ENCODE measurements at places on chromosomes 2 and 18. TPM values are rescaled to one million over a fixed set of nuclear protein-coding genes. Genes with fewer than 3 reads are reported as not detected.
A peak's percentile ranks its signal among the peaks of the same experiment; 100 is the strongest.

- no peak for DNase-seq
Measured at GRCh38 chr18:76380791-76381405, 114.1 kb downstream of the ZNF516 start.

GRCh38 chr2:121721926-121722325 lies 14.7 kb downstream of the NIFK start:
- DNase-seq, result peak; percentile 51

- DNase-seq, result no peak
Measured at GRCh38 chr2:58794103-58794502, 553.0 kb upstream of the FANCL start.

- DNase-seq, result peak; percentile 85
Measured at GRCh38 chr2:174014699-174015070, 49.5 kb upstream of the SP3 start.

GRCh38 chr2:68099260-68099659 lies 36.5 kb upstream of the C1D start:
- no peak for DNase-seq

DNA sequence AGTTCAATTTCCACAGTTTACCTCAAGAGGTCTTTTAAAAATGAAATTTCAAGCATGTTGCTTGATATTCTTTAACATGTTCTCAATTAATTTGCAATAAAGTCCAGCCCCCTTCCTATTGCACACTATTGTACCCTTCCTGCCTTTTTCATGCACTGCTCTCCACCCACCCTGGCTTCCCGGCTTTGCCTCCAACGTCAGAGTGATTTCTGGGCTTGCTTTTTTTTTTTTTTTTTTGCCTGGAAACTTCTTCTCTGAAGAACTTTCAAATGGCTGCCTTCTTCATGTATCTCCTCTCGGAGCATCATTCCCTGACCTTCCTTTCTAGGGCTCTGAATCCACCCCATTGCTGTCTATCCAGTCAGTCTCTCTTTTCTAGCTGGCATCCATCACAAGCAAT lies 24.4 kb upstream of the CYP1B1 start:
- no peak for DNase-seq

DNA sequence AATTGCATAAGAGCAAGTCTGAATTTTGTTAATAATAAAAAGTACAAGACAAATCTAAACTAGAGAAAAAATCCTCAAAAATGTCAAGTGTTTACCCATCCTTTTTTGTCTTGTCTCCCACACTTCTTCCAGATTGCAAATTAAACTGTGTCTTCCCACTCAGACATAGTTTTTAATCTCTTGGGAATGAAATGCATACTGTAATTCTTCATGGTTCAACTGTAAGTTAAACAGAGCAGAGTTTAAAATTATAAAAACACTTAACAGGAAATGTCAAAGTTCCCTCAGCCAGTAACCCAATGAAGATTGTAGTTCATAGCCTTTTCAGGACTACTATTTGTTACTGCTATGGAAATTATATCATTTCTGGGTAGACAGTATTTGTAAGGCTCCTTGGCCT lies 171.8 kb downstream of the UBE2E3 start:
- peak; percentile 57 for DNase-seq

- DNase-seq, result no peak
Measured at GRCh38 chr2:28433935-28434599, 41.4 kb downstream of the FOSL2 start.

GRCh38 chr18:59022167-59022945 lies 117.3 kb upstream of the SEC11C start:
- DNase-seq, result peak; percentile 91

DNA sequence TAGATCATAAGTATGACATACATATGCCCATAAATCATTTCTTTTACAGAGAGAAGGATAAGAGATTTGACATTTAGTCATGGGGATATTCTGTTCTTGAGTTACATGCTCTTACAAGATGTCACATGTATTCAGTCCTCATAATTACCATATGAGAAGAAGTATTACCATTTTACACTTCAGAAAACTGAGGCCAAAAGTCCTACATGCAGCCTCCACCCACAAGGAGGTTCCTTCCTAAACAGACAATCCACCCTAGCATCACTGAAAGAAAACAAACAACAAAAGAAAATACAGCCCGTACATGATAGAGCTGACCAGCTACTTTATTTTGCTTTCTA lies 335.1 kb downstream of the SETBP1 start:
- peak; percentile 56 for DNase-seq

- DNase-seq, result peak; percentile 5
Measured at GRCh38 chr2:194464964-194465638, 1191.9 kb upstream of the SLC39A10 start.

GRCh38 chr2:10558281-10559030 lies 110.3 kb upstream of the ODC1 start:
- DNase-seq, result no peak

GRCh38 chr2:176813621-176814049 lies 399.0 kb upstream of the HNRNPA3 start:
- DNase-seq, result peak; percentile 90

- DNase-seq, result no peak
Measured at GRCh38 chr2:212089873-212090272, 448.7 kb downstream of the ERBB4 start.

- peak; percentile 85 for DNase-seq
Measured at GRCh38 chr2:237026981-237027711, 58.5 kb upstream of the COPS8 start.

- DNase-seq, result no peak
Measured at GRCh38 chr2:61762292-61762691, 91.6 kb downstream of the FAM161A start.

GRCh38 chr2:159456500-159457426 lies 159.6 kb downstream of the BAZ2B start:
- no peak for DNase-seq

GRCh38 chr2:70570041-70570661 lies 16.5 kb upstream of the TGFA start:
- no peak for DNase-seq

DNA sequence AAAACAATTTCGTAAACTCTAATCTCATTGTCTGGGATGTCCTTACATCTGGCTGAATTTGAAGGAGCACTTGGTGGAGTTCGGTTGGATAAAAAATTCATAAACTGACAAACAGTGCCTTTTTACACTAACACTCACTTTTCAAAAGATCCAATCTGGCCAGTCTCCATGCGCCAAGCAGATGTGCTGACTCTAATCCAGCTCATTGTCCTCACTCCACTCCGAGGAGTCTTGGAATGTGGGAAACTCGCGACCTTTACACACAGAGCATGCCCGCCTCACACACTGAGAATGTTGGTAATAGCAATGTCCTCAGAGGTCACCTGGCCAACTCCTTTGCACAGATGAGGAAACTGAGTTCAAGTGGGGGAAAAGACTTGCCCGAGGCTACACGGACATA lies 66.8 kb downstream of the XDH start:
- peak; percentile 71 for DNase-seq

DNA sequence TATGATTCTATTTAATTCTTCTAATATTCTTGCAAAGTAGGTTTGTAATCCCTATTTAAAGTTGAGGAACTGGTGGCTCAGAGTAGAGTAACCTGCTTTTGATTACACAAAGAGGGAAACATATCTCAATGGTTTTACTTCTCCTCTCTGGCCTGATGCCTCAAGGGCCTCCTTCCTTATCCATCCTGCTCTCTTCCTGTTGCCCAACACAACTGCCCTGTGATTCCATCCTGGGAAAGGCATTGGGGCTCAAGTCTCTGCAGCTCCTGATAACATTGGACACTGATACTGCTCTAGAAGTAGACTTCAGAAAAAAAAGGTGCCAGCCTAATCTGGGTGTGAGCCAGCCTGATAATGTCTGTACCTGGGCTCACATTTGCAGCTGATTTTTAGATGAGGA lies 75.8 kb downstream of the RDH14 start:
- no peak for DNase-seq

GRCh38 chr18:55402731-55403405 lies 185.1 kb downstream of the TCF4 start:
- peak; percentile 86 for DNase-seq

GRCh38 chr2:151760139-151760650 lies 25.9 kb upstream of the NEB start:
- peak; percentile 24 for DNase-seq

- DNase-seq, result no peak
Measured at GRCh38 chr2:221883976-221884375, 311.9 kb upstream of the EPHA4 start.

GRCh38 chr2:150449856-150450255 lies 37.6 kb downstream of the RND3 start:
- DNase-seq, result no peak

DNA sequence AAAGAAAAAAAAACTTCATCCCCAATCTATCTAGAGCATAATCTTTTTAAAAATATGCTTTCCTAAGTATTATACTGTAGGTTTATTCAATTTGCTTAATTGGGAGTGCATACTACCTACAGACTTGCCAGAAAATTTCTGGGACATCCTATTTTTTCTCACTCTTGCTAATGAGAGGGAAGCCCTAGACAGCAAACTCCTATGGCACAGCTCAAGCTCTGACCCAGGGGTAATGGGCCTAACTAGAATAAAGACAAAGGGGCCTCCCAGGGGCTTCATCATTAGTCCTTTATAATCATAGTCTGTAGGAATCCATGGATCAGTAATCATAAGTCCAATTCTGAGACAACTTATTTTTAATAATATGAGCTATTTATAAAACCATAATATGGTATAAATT lies 142.6 kb upstream of the ITGA4 start:
- no peak for DNase-seq

DNA sequence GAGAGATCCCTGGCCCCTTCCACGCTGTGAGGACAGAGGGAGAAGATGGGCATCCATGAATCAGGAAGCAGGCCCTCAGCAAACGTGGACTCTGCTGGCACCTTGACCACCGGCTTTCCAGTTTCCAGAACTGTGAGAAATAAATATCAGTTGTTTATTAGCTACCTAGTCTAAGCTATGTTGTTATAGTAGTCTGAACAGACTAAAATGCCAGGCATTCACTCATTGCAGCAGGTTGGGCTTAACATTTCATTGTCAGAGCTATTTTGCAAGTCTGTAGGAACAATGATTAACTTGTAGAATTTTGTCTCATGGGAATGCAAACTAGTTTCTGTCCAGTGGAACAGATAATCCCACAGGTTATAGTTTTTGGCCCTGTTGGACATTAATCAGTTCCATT lies 24.8 kb upstream of the TBC1D8 start:
- DNase-seq, result no peak

- DNase-seq, result no peak
Measured at GRCh38 chr2:131148426-131148825, 43.3 kb downstream of the PLEKHB2 start.

- no peak for DNase-seq
Measured at GRCh38 chr2:208657468-208657867, 250.9 kb downstream of the PTH2R start.

DNA sequence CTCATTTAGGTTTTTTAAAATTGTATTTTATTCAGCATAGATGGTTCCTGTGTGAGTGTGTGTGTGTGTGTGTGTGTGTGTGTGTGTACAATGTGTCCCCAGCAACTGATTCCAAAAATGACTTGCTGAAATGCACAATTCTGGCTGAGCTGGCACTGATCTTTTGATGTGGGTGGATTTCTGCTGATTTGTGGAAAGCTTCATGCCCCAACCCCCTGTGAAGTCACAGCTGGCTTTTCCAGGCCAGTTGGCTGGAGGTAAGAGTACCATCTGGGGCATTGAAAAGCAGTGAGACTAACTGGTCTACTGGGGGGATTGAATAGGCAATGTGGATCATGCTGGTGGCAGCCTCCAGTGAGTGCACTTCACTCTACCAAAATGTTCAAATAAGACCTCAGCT lies 187.2 kb downstream of the LRRTM1 start:
- DNase-seq, result no peak

- DNase-seq, result no peak
Measured at GRCh38 chr2:111209045-111209514, 88.4 kb downstream of the BCL2L11 start.

Gene TMEFF2
- 7.7 TPM for total RNA-seq

Gene IL18R1
- total RNA-seq, result 0.98 TPM

Gene CLEC4F
- total RNA-seq, result 0.09 TPM

Gene SNORC
- 0.80 TPM for total RNA-seq

Gene EVA1A
- 6.9 TPM for total RNA-seq

Gene TTC32
- total RNA-seq, result 13.3 TPM

Gene SDC1
- 8.4 TPM for total RNA-seq

Gene NEB
- 1,157 TPM for total RNA-seq

Gene MOCOS
- total RNA-seq, result 0.13 TPM

Gene OR6B2
- total RNA-seq, result not detected

Gene SPOPL
- total RNA-seq, result 12.1 TPM

Gene DYSF
- 51.6 TPM for total RNA-seq

Gene PDIA6
- 150 TPM for total RNA-seq

Gene MC4R
- 0.62 TPM for total RNA-seq

Gene HMSD
- not detected for total RNA-seq

Gene COLEC12
- 65.5 TPM for total RNA-seq

Gene GALNT5
- 9.6 TPM for total RNA-seq

Gene RGPD4
- 0.04 TPM for total RNA-seq

Gene OSR1
- total RNA-seq, result 11.6 TPM

Gene MALL
- total RNA-seq, result 6.3 TPM
